ENCODE measurements at places on chromosomes 13 and 19. TPM values are rescaled to one million over a fixed set of nuclear protein-coding genes. Genes with fewer than 3 reads are reported as not detected.

MICOS13 gene
- total RNA-seq: 65.8 TPM

BRCA2 gene
- 3.0 TPM for total RNA-seq

SKA3 gene
- 14.0 TPM for total RNA-seq

SNAPC2 gene
- 30.8 TPM for total RNA-seq

MYO1F gene
- total RNA-seq: 0.49 TPM

CEACAM6 gene
- 20.1 TPM for total RNA-seq

SIGLEC8 gene
- total RNA-seq: not detected

SHD gene
- not detected for total RNA-seq

All from A549 treated with CORT108297 at 1 μM for 4 hours (cell line).